ENCODE measurements at places on chromosomes 3 and 15. TPM values are rescaled to one million over a fixed set of nuclear protein-coding genes. Genes with fewer than 3 reads are reported as not detected.

DNA sequence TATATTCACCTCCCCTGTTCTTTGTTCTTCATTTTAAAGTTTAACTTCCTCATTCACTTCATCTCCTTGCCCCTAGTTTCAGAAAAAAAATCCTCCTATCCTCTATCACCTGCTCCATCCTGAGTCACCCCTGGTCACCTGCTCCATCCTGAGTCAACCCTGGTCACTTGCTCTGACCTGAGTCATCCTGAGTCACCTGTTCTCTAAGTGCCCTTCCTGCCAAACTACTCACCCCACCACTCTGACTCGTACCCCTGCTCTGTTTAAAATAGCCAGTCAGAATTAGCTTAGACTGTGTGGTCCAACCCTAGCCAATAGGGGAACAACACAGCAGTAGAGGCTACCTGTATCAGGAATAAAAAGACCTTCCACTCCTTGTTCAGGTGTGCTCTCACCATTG, 716.9 kb downstream of the ZBBX start:
- peak; percentile 44 for DNase-seq

CD86 gene
- not detected for total RNA-seq

- peak; percentile 79 for DNase-seq
Measured at GRCh38 chr15:80615783-80616391, 79.2 kb upstream of the ABHD17C start.

DZIP3 gene
- total RNA-seq: 9.1 TPM

DNA sequence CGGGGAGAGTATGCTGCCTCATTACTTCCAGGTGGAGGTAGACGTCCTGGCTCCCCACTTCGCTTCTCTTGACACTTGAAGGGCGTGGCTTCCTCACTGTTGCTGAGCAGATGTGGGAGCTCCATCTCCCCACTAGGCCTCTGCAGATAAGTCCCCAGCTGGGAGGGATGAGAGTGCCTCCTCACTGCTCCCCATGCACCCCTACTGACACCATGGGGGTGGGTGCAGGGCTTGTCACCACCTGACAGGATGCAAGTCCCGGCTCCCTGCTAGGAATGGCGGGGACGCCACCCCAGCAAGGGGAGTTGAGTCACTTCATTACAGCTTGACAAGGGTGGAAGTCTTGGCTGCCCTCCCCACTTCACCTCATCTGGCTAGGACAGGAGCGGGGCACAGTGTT, 36.8 kb upstream of the ATG7 start:
- no peak for DNase-seq

DNA sequence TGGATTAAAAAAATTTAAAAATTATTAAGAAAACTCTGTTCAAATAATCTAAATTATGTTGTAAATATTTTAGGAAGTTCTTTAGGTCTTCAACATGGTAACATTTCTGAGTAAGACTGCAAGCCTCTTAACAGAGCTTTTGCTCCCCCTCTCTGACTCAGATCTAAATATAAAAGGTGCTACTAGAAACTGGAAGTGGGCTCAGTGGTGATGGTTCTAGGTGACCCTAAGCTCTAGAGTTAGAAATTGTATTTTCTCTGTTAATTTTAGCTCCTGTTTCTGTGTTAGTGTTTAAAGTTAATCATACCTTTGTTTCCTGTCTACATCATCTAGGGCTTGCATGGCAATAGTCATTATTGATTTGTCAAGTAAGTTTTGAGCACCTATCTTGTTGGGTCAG, 159.9 kb upstream of the MEIS2 start:
- no peak for DNase-seq

GRCh38 chr15:76181705-76182107, 121.9 kb downstream of the TMEM266 start:
- DNase-seq: no peak

DNA sequence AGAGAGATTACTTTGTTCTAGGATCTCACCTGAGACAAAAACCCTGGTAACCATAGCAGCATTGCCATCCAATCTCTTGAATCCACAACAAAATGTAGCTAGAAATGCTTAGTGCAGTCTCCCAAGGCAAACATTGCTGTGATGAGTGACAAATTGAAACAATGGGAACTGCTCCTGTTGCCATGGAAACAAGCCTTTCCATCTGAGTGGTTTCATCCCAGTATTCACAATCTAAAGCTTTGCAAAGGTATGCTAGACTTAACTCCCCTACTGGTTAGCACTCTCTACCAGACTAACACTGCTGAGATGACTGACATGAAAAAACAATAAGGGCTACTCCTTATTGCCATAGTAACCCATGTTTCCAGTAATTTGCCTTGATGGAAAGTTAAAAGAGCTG, 172.6 kb upstream of the CNTN3 start:
- DNase-seq: no peak

- peak; percentile 58 for DNase-seq
Measured at GRCh38 chr3:63912768-63913588, 795 bp upstream of the SCAANT1 start.

- no peak for DNase-seq
Measured at GRCh38 chr3:74801924-74802323, 187.5 kb upstream of the CNTN3 start.

KIF7 gene
- 1.9 TPM for total RNA-seq

GRCh38 chr3:121975702-121976302, 46.2 kb downstream of the ILDR1 start:
- DNase-seq: peak; percentile 35

APOD gene
- not detected for total RNA-seq

All from M059J (cell line).